ENCODE measurements at places on chromosomes 3 and 15. TPM values are rescaled to one million over a fixed set of nuclear protein-coding genes. Genes with fewer than 3 reads are reported as not detected.

DNA sequence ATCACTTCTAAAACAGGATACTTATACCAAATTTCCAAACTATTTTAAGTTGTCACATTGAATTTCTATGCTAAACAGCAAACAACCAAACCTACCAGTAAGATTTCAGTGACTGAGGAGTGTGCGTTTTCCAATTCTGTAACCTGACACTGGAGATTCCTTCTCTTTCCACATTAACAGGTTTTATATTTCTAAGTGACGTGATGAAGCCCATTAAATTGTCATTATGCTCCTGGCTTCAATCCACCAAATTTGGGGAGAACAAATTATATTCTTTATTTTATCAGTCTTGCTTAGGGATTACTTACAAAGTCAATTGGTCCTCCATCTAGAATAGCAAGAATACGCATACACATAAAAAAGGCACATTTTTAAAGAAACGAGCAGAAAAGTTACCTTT is 764.8 kb upstream of the NR2F2 start:
- DNase-seq, result no peak

- DNase-seq, result no peak
Observed at GRCh38 chr15:40990080-40990479, 36.8 kb downstream of the CHAC1 start.

- no peak for DNase-seq
Observed at GRCh38 chr15:64828985-64829384, 3.5 kb upstream of the PIF1 start.

DNA sequence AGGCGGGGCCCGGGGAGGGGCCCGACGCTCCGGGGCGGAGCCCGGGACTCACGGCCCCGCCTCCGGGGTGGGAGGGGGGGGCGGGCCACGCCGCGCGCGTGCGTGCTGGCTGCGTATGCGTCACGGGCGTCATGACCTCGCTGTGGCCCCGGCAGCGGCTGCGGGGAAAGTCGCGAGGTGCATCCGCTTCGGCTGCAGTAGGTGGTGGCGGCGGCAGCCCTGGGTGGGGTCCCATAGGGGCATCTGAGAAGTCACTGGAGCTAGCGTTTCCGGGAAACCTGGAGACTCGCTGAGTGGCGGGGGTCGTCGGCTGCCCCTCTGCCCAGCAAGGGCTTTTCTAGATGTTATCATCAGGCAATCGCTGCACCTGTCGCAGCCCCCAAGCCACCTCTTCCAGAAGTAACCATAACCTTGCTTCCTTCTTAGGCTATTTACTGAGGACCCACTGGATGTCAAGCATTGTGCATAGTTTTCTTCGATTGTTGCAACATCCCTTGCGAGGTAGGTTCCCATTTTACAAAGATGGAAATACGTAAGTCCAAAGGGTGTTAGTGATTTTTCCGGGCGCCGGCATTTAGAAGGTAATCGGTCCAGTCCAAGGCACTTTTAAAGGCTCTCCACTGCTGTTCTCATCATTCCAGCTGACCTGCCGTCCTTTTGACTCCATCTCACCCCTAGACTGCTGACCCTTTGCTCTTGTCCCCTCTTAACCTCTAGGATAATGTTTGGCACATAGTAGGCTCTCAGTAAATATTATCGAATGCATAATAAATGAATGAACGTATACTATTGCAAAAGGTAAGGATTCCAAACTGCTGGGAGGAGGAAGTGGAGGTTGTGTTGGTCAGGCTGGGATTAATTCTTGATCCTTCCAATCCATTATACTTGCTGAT is at the start of gene GDPGP1:
TSS of gene GDPGP1 (plus strand) at position 114 of the 893 bp plus-strand sequence. CDS start 6,700 bp downstream, outside the sequence.
- no peak for DNase-seq

- no peak for DNase-seq
Observed at GRCh38 chr3:71006810-71007785, 576.4 kb downstream of the FOXP1 start.

- no peak for DNase-seq
Observed at GRCh38 chr3:37891227-37891626, 29.5 kb downstream of the CTDSPL start.

The GPR176 gene
- total RNA-seq, result 4.8 TPM

The WDR6 gene
- 76.1 TPM for total RNA-seq

The NCEH1 gene
- 25.5 TPM for total RNA-seq

The CD276 gene
- 29.6 TPM for total RNA-seq

Data from left cardiac atrium (tissue), 4 donors.